GM20000 (cell line): ENCODE measurements at places on chromosomes 7 and 10.
A peak's percentile ranks its signal among the peaks of the same experiment; 100 is the strongest.

GRCh38 chr7:73746378-73746777, 7.8 kb upstream of the ABHD11 start:
- no peak for DNase-seq

DNA sequence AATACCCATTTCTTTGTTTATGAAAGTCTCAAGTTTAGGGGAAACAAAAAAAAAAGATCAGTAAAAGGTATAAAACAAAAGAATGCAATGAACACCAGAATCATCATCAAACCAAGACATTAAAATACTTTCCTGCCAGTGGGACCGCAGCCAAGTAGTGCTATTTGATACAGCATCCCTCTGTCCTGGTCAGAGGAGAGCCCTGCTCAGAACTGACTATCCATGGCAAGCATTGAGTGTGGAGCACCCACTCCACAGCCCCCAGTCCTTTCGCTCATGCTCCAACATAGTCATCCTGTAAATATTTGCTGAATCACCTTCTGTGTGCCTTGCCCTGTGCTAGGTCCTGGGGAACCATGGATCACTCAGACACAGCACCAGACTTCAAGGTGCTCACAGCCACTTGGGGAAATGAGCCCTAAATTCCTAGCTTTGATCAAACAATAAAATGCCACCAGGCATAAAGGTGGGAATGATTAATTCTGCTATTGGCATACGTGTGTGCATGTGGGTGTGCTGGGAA, 213.6 kb upstream of the TBX20 start:
- DNase-seq: no peak

DNA sequence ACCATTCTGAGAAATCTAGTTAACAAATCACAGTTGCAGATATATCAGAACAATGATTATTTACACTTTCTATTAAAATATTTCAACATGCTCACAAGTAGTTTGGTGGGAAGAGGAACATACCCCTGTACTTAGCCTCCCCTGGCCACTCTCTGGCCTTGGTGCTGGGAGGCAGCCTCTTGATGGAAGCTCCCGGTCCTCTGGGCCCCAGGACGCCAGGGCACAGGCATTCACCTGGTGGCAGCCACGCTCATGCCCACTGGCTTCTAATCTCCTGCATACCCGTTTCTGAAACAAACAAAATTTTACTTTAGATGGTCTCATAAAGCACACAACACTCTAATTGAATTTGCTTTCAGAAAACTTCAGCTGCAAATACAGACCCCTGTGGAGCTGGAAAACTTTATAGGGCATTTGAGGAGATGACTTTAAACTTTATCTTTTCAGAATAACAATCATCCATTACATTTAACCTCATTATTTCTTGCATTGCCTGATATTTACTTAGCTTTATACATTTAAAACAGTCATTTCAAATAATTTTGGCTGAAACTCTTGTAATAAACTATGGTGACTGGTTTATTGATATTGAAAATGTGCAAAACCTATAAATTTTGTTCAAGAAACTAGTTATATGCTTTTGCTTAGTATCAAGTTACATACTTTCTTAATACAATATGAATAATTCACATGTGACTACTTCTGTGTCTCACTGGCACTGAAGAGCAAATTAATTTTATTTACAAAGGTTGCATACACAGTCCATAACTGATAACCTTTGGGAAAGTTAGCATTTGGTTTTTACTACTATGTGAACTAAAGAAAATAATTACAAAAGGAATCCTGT, 30.8 kb downstream of the C10orf143 start:
- no peak for DNase-seq

GRCh38 chr7:154347700-154348266, 295.6 kb downstream of the DPP6 start:
- DNase-seq: no peak

DNA sequence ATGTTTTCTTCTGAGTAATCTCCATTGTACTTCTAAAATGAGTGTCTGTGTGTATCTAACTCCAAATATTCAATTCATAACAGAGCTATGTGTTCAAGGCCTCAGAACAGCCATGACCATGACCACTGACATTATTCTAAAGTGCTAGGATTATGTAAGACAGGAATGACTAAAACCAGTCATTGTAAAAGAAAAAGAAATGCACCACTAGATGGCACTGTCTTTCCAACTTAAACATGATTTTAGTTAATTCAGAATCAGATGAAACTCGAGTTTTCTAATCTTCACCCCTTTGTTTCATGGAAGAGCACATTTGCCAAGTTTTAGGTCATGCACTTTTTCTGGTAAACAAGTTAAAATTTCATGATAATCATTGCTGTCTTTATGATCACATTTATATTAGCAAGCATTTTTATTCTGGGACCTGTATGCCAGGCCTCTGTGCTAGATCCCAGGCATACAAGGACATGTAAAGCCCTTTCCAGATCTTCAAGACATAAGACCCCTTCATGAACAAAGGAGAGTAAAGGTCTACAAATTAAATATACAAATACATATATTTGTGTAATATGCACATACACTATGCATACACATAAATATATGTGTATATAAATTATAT, 26.1 kb upstream of the RSU1 start:
- DNase-seq: peak; percentile 21
